ENCODE measurements at places on chromosomes 3 and 15.

GRCh38 chr3:172042136-172042662 is 2.8 kb downstream of the FNDC3B start:
- DNase-seq, result no peak

DNA sequence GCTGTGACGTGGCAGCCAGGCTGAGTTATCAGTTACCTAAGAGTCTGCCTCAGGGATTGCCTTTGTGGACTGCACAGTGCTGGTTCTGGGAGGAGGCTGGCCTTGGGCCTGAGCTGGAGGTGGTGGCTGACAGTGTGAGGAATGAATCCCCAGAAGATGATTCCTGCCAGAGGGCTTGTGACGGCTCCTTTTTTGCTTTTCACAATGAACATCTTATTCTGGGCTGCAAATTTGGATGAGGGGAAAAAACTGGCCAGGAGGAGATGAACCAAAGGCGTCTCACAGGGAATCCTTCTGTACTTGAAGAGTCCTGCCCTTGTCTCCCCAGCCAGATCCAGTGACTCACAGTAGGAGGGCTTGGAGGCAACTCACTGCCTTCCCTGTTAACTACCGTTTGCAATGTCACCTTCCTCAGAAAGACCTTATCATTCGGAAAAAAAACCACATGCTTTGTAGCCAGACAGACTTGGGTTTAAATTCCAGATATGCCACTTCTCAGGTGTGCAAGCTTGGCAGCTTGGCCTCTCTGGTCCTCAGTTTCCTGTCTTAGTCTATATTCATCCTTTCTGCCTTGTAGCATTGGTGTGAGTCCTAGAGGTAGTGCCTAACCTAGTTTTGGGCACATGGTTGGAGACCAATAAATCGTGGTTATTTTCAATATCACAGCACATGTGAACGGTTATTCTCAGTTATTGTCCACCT is 19.1 kb downstream of the ST6GAL1 start:
- no peak for DNase-seq

DNA sequence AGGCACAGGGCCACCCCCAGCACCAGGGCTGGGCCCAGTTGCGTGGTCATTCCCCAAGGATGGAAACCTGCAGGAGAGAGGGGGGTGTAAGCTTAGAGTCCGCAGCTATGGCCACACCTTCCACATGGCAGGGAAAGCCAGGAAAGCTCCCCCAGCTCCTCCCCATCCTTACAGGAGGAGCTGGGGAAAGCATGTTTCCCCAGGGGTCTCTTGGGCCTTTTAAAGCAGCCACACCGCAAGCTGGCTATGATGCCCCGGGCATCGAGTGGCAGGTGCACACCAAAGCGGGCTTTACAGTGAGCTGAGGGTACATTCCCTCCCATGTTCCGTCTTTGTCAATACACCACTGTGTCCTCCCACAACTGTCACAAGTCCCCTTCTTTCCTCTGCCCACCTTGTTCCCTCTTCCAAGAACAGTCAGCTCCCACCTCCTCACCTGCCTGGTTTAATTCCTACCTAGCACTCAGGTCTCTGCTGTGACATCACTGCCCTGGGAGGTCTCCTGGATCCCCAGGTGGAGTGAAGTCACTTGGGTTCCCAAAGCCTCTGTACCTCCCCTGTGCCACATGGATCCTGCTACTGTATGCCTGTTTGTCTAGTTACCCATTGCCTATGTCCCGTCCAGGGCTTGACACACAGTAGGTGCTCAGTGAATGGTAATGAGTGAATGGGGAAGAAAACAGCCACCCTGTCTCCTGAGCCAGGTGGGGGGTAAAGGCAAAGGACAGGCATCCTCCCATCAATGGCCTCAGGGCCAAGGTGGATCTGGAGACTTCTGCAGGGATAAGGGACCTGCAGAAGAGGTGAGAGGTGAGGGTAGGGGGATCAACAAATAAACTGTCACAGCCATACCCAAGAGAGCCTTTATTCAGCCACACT is 3.4 kb downstream of the HYAL3 start:
- DNase-seq, result no peak

GRCh38 chr15:34223904-34224596 is 766 bp upstream of the EMC4 start:
- no peak for DNase-seq

All from CD8-positive, alpha-beta memory T cell (primary cell).